ENCODE measurements at places on chromosomes 2 and 18.
A peak's percentile ranks its signal among the peaks of the same experiment; 100 is the strongest.

DNA sequence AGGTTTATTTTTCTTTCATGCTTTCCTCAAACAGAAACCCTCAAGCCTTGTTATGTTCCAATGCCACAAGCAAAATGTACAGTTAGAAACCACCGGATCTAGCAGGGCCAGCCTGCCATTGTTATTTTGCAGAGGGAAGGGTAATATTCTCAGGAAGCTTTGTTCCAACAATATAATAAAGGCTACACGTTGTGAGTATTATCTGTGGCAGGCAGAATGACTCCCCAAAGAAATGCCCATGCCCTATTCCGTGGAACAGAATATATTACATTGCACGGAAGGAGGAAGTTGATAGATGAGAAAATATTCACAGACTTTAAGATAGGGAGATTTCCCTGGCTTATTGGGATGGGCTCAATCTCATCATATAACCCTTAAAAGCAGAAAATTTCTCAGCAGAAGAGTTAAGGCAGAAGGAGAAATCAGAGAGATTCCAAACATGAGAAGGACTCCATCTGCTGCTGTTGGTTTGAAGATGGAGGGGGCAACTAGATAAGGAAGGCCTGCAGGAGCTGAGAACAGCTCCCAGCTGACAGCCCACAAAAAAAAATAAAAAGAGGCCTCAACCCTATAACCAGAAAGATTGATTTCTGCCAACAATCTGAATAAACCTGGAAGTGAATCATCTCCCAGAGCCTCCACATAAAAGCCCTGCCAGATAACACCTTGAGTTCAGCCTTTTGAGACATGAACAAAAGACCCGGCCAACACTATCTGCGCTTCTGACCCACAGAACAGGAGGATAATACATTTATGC is 466.6 kb downstream of the LPIN1 start:
- DNase-seq, result peak; percentile 20

DNA sequence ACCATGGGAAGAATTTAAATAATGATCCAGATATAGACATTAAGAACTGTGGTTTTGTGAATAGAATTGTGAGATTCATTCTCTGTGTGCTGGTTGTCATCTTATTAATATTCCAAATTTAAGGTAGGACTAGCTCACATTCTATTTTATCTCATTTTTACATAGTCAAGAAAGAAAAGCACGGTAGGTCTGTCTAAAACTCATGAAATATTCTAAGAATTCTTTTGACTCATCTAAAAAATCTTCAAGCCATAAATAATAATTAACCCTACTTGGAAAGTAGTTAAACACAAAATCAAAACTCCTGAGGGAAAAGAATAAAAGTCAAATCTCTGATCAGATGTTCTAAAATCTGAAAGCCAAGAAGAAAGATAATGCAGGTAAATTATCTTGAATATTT is 388.8 kb upstream of the CHAC2 start:
- DNase-seq, result no peak

DNA sequence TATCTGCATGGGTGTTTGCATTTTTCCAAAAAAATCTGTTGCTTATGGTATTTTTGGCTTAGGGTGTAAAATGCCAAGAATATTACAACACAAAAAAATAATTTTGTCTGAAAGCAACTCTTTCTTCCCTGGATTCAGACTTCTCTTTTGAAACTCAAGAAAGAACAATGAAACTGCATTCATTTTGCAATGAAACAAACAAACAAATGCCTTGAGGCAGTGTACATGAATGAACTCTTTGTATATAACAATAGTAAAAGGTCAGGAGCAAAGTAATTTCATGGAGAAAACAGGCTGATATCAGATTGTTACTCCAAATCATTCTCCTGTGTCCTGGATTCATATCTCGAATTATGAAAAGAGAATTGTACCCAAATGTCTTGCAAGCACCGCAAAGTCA is 301.6 kb upstream of the CDH20 start:
- no peak for DNase-seq

- DNase-seq, result no peak
Measured at GRCh38 chr18:56542476-56542875, 95.9 kb downstream of the TXNL1 start.

- peak; percentile 79 for DNase-seq
Measured at GRCh38 chr2:62383846-62384245, 122.1 kb downstream of the TMEM17 start.

DNA sequence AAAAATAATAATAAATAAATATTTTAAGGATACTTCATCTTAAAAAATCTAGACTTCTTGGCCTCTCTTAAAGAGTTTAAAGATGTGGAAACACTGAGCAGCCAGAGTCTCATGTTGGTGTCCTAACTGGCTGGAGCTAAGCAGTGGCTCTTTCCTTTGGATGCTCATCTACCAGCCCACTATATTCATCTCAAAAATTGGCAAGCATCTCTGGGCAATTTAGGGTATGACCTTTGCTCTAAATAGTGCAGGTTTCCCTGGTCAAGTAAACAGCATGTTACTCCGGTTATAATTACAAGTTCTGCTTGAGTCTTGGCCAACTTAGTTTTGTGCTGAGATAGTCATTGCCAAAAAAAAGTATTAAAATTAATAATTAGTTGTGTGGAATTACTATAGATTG is 117.8 kb downstream of the TTC27 start:
- no peak for DNase-seq

DNA sequence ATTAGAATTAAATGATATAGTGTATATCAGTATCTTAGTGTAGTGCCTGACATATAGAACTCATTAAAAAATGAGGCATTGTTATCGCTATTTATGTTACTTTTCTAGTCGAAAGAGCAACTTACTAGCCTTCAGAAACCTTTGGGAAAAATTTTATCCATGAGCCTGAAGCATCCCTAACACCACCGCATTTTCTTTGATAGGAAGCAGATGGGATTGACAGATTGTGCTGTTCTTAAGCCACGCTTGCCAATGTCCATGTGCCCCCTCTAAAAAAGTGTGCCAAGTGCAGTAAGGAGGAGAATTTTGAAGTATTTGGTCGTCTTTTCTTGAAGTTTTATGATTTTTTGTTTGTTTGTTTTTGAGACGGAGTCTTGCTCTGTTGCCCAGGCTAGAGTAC is 29.1 kb downstream of the PPM1B start:
- DNase-seq, result no peak

DNA sequence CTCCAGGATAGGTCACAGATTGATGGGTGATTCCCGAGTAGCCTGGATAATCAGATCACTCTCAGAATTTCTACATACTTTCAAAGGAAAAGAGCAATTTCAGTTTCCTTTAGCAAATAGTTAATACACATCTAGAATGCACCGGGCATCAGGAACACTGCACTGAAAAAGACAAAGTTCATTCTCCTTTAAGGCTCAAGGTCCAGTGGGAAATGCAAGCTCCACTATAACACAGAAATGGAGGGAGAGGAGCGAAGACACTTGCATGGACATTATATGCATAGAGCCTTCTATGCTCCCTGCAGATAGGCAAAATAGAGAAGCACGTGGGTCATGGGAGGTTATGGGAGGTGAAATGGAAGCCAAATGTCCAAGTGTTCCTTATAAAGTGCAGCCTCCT is 49.1 kb downstream of the SLC9A4 start:
- no peak for DNase-seq

GRCh38 chr2:10266133-10266620 is 36.5 kb upstream of the HPCAL1 start:
- no peak for DNase-seq

DNA sequence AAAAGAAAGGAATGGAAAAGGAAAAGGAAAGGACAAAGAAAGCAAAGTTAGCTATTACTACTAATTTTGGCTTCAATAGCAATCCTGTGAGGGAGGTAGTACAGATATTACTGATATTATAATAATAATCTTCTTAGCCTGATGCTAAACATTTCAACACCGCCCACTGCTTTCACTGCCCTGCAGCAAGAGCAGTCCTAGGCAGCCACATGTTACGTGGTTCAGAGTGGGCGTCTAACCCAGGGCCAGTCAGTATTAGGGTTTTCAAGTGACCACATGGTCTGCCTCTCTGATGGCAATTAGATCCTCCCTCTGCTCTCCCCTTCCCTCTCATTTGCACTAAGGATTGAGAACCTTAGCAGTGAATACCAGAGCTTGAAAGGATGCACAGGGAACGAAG is 83.7 kb upstream of the ZNF397 start:
- DNase-seq, result no peak

GRCh38 chr2:137172162-137172561 is 406.8 kb downstream of the THSD7B start:
- DNase-seq, result no peak

GRCh38 chr18:36028859-36029258 is 38.5 kb downstream of the RPRD1A start:
- no peak for DNase-seq

DNA sequence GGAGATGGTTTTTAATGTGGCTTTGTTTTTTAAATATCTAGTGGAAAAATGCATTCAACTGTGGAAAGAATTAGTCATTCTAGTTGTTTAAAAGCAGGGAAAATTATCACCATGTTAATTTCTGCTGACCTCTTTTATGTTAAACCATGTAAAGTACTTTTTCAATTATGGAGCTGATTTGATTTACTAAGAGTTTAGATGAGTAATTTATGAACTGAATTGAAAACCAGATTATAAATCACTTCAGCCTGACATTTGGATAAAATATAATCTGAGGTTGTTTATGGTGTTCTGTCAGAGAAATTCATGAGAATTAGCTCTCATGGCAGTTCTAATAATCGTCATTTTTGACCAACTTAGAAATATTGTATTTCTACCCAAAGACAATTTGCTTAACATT is 11.6 kb downstream of the ITGA4 start:
- DNase-seq, result no peak

DNA sequence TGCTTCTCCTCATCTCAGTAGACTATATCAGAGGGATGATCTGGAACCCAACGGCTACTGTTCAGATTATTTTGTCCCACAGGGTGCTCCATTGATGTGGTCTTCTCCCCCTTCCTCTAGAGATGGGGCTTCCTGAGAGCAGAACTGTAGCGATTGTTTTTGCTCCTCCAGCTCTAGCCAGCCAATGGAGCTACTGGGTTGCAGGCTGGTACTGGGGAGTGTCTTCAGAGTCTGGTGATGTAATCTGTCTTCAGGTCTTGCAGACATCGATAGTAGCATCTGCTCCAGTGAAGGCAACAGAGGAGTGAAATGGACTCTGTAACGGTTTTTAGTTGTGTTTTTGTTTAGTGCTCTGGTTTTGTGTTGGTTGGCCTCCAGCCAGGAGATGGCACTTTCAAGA is 621.9 kb downstream of the RNF144A start:
- no peak for DNase-seq

- DNase-seq, result no peak
Measured at GRCh38 chr2:172207911-172208310, 105.2 kb upstream of the DLX2 start.

- DNase-seq, result no peak
Measured at GRCh38 chr18:13577091-13577697, 149.2 kb downstream of the FAM210A start.

DNA sequence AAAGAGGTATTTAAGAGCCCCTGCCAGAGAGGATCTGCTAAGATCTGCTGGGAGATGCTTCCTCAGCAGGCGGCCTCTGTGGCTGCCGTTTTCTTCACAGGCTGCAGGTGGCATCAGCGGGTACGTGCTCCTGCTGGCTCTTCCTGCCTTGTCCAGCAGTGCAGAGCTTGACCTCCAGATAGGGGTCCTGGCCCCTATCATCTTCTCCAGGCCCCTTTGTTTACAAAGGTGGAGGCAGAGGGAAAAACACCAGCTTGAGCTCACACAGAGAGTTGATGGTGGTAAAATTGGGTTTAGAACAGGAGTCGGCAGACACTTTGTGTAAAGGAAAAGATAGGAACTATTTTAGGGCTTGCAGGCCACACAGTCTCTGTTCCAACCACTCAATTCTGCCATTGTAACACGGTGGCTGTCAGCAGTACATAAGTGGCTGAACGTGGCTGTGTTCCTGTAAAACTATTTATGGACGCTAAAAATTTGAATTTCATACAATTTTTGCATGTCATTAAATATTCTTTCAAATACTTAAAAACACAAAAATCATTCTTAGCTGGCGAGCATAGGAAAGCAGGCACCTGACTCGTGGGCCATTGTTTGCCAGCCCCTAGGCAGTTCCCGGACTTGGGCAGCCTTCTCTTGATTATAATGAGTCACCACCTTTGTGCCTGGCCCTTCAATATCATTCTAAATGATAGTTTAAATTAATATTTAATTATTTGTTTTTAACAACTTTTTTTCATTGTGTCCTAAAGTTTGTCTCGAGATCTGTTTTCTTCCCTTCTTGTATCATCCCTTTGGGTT is 98.2 kb upstream of the B3GNT7 start:
- DNase-seq, result peak; percentile 76

DNA sequence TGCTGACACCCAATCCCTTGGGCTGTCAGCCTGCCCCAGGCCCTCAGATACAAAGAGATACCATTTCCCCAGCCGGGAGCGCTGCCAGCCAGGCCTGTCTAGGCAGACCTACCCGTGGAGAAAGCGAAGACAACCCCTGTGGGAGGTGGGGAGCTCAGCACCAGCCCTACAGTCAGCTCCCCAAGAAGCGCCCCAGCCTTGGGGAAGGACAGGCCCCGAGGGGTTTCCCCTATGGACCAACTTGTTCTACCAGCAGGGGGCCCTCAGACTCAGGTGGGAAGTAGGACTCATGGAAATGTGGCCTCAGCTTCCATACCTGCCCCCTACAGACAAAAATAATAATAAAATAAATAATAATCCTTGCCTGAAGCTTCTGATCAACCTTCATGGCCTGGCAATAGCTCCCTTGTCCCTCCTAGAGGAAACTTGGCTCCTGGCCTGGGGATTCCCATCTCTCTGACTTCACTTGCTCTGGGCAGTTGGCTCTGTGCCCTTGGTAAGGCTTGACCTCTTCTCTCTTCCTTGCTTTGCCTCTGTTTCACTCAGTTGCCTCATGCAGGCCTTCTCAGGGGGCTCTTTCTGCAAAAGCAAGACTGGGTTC is 7.0 kb downstream of the SLC35F6 start:
- peak; percentile 51 for DNase-seq

- DNase-seq, result no peak
Measured at GRCh38 chr2:71658771-71659170, 205.4 kb downstream of the DYSF start.

DNA sequence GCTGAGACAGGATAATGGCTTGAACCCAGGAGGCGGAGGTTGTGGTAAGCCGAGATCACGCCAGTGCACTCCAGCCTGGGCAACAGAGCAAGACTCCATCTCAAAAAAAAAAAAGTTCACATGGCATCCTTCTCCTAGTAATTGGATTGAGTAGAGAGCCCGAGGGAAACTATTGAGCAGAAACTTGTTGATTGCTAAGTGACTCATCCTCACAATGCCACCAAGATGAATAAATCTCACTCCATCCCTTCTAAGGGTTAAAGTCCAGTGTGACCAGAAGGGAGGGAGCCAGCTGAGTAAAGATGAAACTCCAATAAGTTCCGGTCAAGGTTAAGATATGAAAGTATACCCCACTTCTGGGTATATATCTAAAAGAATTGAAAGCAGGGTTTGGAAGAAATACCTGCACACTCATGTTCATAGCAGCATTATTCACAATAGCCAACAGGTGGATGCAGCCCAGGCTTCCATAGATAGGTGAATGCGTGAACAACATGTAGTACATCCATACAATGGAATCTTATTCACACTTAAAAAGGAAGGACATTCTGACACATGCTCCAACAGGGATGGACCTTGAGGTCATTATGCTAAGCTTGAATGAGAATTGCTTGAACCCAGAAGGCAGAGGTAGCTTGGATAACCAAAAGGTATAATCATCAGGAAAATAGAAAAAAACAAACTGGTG is 13.0 kb upstream of the FHL2 start:
- DNase-seq, result no peak

All from lung microvascular endothelial cell (primary cell).